ENCODE measurements at places on chromosomes 2 and 18.

- DNase-seq, result no peak
Observed at GRCh38 chr2:13768274-13768673, 864.2 kb upstream of the LRATD1 start.

- DNase-seq, result no peak
Observed at GRCh38 chr2:138994502-138994901, 214.3 kb upstream of the NXPH2 start.

- no peak for DNase-seq
Observed at GRCh38 chr2:239163688-239164334, 237.0 kb downstream of the HDAC4 start.

- no peak for DNase-seq
Observed at GRCh38 chr2:227406177-227407031, 18.7 kb upstream of the SCYGR1 start.

- no peak for DNase-seq
Observed at GRCh38 chr2:29650631-29651097, 270.7 kb downstream of the ALK start.

GRCh38 chr2:144456680-144457079, 63.2 kb downstream of the ZEB2 start:
- DNase-seq, result no peak

DNA sequence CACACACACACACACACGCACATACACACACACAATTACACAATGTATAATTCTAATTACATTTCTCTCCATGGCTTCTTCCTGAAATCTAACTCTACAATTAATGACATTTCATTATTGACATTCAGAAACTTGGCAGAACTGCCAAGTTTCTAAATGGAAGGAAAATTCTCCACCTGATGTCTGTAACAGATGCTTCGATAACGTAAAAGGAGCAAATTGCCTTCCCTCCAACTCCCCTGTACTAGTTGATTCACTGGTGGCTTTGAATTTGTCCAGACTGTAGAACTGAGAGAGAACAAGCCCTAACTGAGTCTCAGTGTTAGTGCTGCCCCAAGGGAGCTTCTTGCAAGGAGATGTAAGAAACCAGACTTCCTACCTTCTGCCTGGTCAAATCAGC, 255.1 kb upstream of the TMEM200C start:
- no peak for DNase-seq

DNA sequence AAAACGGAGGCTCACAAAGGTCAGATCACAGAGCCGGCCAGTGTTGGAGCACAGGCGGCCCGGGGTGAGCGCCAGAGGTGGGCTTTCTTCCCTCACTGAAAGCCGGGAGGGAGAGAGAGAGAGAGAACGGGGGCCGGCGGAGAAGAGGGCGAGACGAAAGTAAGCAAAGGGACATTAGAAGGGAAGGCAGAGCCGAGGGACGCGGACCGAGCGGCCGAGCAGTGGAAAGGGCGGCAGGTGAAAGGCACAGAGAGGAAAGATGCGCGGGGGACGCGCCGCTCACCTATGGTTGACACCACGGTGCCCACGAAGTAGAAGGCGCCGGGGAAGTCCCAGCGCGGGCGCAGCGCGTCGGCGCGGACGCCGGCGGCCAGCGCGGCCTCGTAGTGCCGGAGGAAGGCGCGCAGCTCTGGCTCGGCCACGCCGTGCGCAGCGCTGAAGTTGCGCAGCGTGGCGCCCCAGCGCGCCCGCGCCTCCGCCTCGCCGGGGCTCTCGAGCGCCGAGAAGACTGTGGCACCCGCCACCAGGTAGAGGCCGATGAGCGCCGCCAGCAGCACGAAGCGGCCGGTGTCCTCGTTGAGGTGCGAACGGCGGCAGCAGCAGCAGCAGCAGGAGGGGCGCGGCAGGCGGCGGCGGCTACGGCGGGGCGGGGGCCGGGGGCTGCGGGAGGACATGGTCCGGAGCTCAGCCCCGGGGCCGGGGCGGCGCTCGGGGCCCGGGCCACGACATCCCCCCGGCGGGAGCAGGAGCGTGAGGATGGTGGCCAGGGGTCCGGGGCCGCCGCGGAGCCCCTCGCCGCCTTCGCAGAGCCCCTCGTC, 166.9 kb downstream of the MSH2 start:
- DNase-seq, result no peak

GRCh38 chr18:46257366-46257765, 153.2 kb downstream of the HAUS1 start:
- no peak for DNase-seq
